Stimulated activated CD4-positive, alpha-beta T cell treated with anti-CD3 and anti-CD28 coated beads, Interleukin-15, amount 100 ng/mL, for 48 hours (primary cell): ENCODE measurements at places on chromosomes 12 and 14.

- DNase-seq: no peak
These were observed 1.5 kb upstream of the GPX2 start for GRCh38 chr14:64944041-64944440.

- DNase-seq: no peak
These were observed 146.3 kb upstream of the KRAS start for GRCh38 chr12:25397001-25397400.

DNA sequence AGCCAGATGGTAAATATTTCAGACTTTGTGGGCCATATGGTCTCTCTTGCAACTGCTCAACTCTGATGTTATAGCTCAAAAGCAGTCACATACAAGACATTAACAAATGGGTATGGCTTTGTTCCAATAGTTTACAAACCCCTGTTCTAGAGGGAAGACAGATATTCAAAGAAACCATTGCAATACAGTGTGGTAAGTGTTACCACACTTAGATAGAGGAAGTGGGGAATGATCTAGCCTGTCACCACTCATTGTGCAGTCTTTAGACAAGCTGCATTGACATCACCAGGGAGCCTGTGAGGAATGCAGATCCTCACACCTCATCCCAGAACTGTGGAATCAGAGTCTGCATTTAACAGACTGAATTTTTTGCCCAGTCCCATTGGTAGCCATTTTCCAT, 80.0 kb upstream of the RGS6 start:
- DNase-seq: no peak

- DNase-seq: no peak
These were observed 4.2 kb downstream of the RNF31 start for GRCh38 chr14:24151404-24152080.

- no peak for DNase-seq
These were observed 954.8 kb upstream of the SEL1L start for GRCh38 chr14:82488473-82488872.

DNA sequence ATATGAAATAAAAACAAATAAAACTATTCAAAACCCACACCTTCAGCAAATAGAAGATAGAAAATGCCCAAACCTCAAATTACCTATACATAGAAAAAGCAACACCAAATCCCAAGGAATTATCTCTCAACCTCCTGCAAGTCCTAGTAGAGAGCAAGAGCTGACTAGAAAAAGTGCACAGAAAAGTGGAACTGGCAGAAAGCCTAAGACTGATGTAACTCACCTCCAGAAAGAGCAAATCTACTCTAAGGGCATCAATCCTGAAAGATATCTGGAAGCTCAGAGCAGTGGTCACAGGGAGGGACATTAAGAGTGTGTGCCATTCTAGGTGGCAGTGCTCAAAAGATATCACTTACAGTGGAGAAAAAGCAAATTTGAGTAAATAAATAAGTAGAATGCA, 62.1 kb upstream of the PLEKHG7 start:
- DNase-seq: no peak

DNA sequence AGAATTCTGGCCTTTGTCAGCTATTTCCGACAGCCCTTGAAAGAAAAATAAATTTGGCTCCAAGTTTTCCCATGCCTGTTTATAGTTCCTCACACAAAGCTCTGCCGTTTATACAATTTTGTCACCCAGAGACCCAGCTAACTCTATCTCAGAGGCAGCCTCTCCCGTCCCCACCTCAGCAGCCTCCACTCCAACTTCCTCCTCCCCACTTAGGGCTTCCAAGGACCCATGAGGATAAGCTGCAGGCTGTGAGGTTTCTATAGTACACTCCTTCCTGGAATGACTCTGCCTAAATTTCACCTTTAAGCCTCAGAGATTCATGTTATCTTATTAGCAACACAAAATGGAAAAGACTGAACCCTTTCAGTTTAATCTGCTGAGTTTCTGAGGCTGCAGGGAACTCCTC, 71.8 kb downstream of the TTC9 start:
- no peak for DNase-seq

- no peak for DNase-seq
These were observed 164.9 kb downstream of the ETV6 start for GRCh38 chr12:11814374-11814773.

GRCh38 chr12:108896336-108896735, 16.4 kb downstream of the DAO start:
- DNase-seq: no peak

- DNase-seq: no peak
These were observed 62.3 kb downstream of the PRKD1 start for GRCh38 chr14:29865299-29865698.

GRCh38 chr12:27185234-27186021, 58.7 kb upstream of the STK38L start:
- DNase-seq: no peak

DNA sequence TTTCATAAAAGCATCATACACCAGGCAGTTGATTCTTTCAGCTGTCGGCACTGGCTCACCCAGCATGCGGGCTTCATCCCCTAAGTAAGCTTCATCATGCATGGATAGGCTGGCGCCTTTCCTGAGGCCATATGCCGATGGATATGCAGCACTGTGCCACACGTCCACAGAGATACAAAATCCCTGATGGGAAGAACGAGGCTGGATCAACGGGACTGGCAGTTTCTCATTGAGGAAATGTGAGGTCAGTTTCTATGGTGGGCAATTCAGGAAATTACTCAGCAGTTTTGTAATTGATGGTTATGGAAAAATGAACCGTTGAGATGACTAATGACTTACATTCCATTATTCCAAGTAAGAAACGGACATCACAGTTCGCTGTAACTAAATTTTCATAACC, 453.8 kb downstream of the TMEM121 start:
- no peak for DNase-seq

DNA sequence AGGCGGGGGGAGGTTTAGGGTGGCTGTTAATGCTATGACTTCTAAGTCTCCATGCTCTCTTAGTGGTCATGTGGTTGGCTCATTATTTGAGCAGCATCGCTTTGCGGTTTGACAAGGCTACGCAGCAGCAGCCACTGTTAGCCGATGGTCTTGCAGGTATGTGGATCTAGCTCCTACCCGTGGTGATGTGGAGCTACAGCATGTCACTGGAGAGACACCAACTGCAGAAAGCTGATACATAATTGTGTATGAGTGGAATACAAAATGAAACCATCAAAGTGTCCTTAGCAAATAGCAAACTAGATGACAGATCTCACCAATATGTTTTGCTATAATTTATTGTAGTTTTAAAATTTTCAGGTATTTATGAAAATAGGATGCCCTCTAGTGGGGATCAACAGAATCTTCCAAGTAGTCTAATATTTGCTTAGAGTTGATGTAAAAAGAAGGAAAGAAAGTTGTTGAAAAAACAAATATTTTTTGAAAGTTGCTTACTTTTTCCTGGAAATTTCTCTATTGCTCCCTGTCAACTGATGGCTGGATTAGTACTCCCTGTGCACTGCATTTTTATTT, 94.9 kb downstream of the NAV3 start:
- peak; percentile 0 for DNase-seq

- DNase-seq: peak; percentile 4
These were observed 160.6 kb downstream of the MYRFL start for GRCh38 chr12:69985656-69986055.

GRCh38 chr14:98950353-98950895, 321.6 kb downstream of the BCL11B start:
- DNase-seq: no peak

GRCh38 chr14:98198385-98198784, 1073.6 kb downstream of the BCL11B start:
- no peak for DNase-seq

- DNase-seq: no peak
These were observed 51.9 kb upstream of the PPM1H start for GRCh38 chr12:62986844-62987243.

DNA sequence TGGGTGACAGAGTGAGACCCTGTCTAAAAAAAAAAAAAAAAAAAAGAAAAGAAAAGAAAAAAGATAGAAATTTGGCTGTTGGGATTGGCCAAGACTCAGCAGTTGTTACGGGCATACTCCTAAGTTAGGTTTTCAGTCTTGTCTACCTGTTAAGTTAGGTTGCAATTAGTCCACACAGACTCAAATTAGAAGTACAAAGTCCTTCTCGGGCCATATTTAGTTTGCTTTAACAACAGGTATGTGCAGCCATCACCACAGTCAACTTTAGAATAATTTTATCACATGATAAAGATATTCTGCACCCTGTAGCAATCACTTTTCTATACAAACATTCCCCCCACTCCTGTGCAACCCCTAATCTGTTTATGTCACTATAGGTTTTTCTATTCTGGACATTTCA, 85.2 kb downstream of the WNK1 start:
- DNase-seq: no peak

DNA sequence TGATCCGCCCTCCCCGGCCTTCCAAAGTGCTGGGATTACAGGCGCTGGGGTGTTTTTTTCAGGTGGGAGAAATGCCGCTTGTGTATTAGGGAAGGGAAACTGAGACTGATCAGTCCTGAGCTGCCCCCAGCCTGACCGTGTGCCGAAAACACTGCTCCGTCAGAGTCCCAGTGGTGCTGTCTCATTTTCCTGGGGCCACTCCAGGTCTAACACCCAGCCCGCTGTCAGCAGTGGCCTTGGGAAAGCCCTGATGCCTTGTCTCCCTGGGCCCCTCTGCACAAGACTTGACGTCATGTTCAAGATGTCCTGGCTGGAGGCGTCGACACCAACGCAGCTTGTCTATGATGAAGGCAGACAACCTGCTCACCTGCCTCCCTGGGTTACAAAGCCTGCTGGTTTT, 165.9 kb downstream of the RBM19 start:
- DNase-seq: no peak

GRCh38 chr14:34629344-34629656, 648 bp downstream of the SNX6 start:
- no peak for DNase-seq

GRCh38 chr12:34595749-34596733, 573.7 kb downstream of the ALG10 start:
- DNase-seq: no peak

DNA sequence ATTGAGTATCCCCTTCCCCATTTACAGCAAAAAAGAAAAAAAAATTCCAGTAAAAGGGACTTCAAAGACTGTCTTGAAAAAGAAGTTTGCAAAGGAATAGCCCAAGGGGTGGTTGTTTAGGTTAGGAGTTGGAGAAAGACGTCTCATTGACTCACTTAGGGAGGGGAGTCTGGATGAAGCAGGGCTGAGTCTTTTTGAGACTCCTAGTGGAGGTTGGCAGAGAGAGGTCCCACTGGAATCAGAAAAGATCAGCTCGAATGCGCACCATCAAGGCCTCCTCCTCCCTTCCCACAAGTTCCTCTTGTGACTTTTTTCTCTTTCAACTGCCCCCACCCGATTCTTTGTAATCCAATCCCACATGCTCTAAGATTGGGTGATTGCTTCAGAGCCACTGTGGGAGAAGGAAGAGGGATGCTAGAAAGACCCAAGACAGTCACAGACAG, 1.9 kb downstream of the ARHGEF40 start:
- no peak for DNase-seq

- no peak for DNase-seq
These were observed 27.3 kb downstream of the ZC3H14 start for GRCh38 chr14:88590173-88590572.

DNA sequence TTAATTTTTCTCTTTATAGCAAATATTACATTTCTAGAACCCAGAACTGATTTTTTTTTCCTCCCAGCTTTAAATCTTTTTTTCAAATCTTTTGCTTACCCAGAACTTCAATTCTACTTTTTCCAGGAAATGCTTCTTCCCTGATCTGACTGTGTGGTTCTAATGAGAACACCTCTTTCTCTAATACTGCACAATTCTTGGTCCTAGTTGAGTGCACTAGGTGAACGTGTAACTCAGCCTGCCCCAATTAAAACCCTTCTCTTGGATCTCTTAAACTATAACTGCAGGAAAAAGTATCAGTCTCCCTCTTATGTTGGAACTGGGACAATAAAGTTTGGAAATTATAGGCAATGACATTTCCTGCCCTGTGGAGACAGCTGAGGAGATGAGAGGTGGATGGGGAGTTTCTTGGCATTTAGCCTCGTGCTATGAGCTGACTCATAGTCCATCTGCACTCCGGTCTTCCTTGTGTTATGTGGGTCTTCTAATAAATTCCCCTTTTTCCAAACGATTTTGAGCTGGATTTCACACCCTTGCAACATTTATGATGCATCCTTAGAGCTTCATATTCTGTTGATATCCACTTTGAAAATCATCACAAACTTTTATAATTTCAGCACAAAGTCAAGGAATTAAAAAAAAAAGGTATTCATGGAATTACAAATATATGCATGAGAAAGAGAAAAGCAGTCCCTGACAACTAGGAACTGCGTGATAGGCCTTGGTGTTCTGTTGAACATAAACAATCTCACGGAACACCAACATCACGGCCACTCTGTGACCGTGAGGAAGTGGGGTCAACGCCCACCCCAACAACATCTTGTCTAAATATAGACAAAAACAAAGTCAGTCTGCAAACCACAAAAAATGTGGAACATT, 52.4 kb downstream of the BRMS1L start:
- DNase-seq: no peak

- no peak for DNase-seq
These were observed 136.7 kb upstream of the LRIG3 start for GRCh38 chr12:59056966-59057365.

- DNase-seq: no peak
These were observed 25.9 kb upstream of the POLR3B start for GRCh38 chr12:106331599-106331998.

GRCh38 chr14:103423050-103423461, 37.8 kb downstream of the MARK3 start:
- DNase-seq: no peak

- no peak for DNase-seq
These were observed 1.6 kb upstream of the CDH24 start for GRCh38 chr14:23058654-23059504.

GRCh38 chr12:87405918-87406317, 623.3 kb downstream of the C12orf50 start:
- DNase-seq: no peak

DNA sequence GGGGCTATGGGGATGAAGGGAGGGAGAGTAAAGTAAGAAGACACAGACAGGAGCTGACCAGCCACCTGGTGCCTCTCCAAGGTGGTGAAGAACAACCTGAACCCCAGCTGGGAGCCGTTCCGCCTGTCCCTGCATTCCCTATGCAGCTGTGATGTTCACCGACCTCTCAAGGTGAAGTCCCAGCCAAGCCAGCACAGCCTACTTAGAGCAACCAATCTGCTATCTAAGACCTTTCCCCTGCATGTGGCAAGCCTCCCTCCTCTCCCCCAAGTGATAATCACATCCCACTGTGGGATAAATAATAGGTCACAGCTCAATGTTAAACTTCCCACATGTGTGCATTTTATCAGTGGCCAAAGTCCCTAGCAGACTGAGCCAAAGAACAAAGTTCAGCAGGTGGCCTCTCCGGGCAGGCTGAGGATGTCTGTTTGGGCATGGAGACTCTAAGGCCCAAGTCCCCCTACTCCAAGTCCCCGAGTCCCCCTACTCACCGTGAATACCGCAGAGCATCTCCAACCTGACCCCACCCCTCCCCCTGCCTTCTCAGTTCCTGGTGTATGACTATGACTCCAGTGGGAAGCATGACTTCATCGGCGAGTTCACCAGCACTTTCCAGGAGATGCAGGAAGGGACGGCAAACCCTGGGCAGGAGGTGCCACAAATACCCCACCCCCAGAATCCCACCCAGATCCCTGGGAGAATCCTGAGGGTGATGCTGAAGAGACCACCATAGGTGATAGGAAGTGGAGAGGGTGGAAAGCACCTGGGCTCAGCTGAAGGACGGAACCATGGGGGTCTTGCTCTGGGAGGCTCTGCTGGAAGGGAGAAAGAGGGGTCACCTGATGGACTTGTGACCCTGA, 3.5 kb downstream of the CPNE6 start:
- DNase-seq: no peak
